ENCODE measurements at places on chromosomes 13 and 19.

GRCh38 chr19:13152356-13152973 is 2.3 kb downstream of the IER2 start:
- DNase-seq, result no peak

- no peak for DNase-seq
Observed at GRCh38 chr13:25380741-25381324, 9.1 kb downstream of the ATP8A2 start.

- no peak for DNase-seq
Observed at GRCh38 chr19:889662-890295, 3.2 kb downstream of the MED16 start.

DNA sequence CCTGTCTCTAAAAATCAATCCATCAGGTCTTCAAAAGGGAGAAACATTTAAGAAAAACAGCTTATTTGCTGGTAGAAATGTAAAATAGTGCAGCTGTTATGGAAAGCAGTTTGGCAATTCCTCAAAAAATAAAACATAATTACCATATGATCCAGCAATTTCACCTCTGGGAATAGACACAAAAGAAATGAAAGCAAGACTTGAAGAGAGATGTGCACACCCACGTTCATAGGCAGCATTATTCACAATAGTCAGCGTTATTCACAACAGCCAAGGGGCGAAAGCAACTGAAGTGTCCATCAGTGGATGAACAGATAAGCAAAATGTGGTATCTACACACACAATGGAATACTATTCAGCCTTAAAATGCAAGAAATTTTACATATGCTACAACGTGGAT is 45.1 kb upstream of the DOCK9 start:
- DNase-seq, result no peak

GRCh38 chr13:30968846-30969245 is 36.4 kb downstream of the TEX26 start:
- no peak for DNase-seq

- no peak for DNase-seq
Observed at GRCh38 chr13:98880677-98881076, 97.2 kb downstream of the DOCK9 start.

DNA sequence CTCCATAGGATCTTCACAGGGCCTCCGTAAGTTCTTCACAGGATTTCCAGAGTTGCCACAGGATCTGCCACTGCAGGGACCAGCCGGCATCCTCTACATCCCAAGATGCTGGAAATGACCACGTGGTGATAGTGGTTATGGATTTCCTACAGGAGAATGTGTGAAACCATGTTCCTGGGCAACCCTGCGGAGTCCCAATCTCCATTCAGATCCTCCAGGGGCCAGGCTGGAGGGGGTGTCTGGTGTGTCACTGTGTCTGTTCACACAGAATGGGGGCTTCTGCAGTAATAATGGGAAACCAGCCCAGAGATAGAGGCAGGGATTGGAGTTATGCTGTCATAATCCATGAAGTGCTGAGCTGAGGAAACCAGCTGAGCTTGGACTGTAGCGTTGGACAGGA is 8.6 kb downstream of the LILRA6 start:
- no peak for DNase-seq

DNA sequence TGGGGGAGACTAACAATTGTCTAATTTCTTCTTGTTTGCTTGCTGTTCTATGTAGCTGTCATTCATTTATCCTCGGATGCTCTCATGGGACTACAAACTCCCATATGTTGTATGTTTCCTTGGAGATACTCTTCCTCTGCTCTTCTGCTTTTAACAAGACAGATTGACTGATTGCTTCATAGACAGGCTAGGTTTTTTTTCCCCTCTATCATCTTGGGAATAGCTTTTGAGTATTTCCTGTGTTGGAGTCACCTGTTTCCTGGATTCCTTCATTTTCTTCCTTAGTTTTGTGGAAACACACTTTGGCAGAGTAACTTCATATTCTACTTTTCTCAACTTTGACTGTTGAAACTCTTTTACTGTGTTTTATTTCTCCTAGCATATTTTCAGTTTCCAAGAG is 27.6 kb downstream of the EDNRB start:
- DNase-seq, result no peak

- no peak for DNase-seq
Observed at GRCh38 chr13:111922086-111922485, 144.9 kb upstream of the SOX1 start.

DNA sequence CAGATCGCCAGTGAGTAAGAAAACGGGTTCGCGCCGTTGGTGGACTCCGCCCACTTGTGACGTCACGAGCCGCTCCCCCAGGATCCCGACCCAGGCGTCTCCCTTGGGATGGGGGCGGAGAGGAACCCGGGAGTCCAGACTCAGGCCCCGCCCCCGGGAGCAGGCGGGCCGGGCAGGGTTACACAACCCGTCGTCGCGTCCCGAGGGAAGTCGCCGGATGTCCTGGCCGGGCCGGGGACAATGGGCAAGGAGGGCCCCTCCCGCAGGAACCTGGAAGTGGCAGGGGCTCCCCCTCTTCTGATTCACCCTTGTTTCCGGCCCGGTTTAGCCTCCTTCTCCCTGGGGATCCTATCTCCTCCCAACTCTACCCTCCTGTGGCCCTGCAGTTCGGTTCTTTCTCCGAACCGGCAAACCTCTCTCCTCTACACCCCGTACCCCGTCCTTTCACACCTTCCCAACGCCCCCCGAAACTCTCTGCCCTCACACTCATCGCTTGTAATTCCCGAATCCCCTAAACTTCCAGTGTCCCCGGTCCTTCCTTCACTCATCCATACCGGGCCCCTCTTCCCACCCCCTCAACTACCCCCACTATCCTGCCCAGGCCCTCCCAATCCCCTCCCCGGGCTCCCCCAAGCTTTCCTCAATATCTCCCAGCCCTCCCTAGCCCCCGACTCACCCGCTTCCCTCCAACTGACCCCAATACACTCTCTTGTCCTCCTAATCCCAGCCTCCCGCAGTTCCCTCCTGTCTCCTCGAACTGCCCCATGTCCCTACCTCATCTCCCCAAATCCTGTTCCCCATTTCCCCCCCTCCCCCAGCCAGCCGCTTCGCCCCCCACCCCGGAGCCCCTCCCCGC is 20.0 kb upstream of the ERCC1 start:
- DNase-seq, result peak; percentile 94

GRCh38 chr13:29835280-29836061 is 14.9 kb downstream of the UBL3 start:
- DNase-seq, result no peak

- no peak for DNase-seq
Observed at GRCh38 chr19:32201636-32202051, 143.8 kb upstream of the ZNF507 start.

- no peak for DNase-seq
Observed at GRCh38 chr13:74111901-74112824, 22.0 kb downstream of the KLF12 start.

- DNase-seq, result peak; percentile 50
Observed at GRCh38 chr19:14786421-14786851, 8.1 kb upstream of the ADGRE2 start.
